Right kidney (tissue), 9 donors: ENCODE measurements at places on chromosomes 7 and 10.
A peak's percentile ranks its signal among the peaks of the same experiment; 100 is the strongest.

DNA sequence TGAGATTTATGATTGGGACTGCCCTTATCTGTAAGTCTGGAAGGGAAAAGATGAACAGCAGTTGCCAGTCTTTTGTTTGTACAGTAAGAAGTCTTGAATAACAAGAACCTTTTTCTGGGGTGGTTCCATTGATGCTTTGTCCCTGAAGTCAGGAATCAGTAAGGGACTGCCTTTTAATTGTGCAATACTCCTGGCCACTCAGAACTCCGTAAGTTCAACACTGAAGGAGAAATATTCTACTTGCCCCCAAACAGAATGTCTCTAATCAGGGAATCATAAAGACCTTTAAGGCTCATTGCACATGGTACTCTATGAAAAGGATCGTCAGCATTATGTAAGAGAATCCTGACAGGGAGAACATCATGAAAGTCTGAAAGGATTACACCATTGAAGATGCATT lies 361.4 kb downstream of the EXOC4 start:
- no peak for DNase-seq

- no peak for DNase-seq
These were observed 31.6 kb downstream of the ELMO1 start for GRCh38 chr7:37417107-37417474.

GRCh38 chr10:13765641-13766341 lies 179.0 kb downstream of the PRPF18 start:
- no peak for DNase-seq

GRCh38 chr7:1646957-1647891 lies 22.9 kb upstream of the ELFN1 start:
- DNase-seq = peak; percentile 30

GRCh38 chr7:129494041-129494440 lies 8.3 kb upstream of the SMKR1 start:
- DNase-seq = no peak

DNA sequence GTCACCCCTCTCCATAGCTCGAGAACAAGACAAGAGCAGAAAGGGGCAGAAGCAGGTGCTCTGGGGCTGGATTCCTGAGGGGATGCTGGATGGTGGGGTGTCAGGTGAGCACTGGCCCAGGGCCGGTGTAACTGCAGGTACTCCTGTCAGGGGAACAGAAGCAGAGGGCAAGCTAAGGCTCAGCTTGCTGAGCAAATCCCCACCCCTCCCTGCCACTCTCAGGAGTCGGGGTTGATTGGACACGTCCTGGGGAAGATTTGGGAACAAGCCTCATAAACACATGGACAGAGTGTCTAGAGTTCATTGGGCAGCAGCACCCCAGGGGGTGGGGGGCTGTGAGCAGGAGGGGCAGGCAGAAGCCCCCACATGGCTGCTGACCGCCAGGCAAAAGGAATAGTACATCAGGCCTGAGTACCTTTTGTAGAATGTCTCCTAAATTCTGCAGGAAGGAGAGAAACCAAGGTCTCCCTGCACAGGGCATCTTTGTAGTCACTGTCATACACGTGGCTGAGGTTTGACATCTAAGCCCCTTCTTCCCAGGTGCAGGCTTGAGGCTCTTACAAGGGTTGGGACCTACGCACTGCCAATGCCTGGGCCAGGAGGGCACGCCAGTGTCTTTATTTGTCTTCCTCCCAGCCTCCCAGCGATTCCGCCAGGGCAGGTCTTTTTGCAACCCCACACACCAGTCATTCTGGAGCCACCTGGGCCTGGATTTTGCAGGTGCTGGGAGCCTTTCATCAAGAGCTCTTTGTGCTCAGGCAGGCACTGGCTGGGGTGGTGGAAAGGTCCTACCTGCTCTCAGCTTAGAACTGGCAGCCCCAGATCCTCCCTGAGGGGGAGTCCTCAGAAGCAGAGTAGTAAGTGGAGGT lies 2.8 kb downstream of the CALML3 start:
- DNase-seq = no peak

GRCh38 chr7:42994096-42994495 lies 61.9 kb downstream of the MRPL32 start:
- DNase-seq = no peak

GRCh38 chr10:123485341-123485960 lies 180.7 kb upstream of the GPR26 start:
- no peak for DNase-seq

DNA sequence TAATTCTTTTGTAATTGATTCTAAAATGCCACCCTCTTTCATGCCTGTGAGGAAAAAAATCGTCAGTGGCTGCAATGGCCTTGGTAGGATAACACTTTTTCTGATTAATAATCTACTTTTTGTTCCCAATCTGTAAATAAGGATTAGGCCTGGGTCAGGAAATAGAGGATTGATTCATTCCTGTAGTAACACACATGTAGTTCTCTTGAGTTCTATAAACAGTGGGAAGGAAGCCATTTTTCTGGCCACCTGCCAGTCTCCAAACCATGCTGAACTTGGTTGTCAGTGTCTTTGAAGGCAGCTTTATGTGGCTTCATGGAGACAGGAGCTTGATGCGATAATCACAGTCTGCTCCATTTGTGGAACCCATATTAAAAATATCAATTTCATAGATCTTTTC lies 169.3 kb upstream of the NFE2L3 start:
- DNase-seq = no peak

- DNase-seq = no peak
These were observed 163.3 kb downstream of the USP6NL start for GRCh38 chr10:11448190-11448544.

DNA sequence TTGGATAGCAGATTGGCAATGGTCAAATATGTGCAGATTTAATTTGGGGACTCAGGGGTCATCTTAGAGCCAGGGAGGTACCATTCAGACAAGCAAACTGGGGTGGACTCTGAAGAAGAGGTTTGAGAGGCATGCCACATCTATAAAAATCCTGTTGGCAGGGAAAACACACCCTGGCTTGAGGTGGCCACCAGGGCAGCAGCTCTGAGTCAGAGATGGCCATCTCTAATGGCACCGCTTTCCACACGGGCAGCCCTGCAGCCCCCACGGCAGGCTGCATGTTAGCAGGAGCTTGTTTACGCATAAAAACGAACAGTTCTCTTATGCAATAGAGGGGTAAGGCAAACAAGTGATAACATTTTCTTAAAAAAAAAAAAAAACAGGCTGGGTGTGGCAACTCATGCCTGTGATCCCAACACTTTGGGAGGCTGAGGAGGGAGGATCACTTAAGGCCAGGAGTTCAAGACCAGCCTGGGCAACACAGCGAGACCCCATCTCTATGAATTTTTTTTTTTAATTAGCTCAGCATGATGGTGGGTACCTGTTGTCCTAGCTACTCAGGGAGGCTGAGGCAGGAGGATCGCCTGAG lies 14.9 kb downstream of the DLG5 start:
- DNase-seq = no peak

GRCh38 chr10:113720386-113720785 lies 31.1 kb upstream of the PLEKHS1 start:
- no peak for DNase-seq

- no peak for DNase-seq
These were observed 428.6 kb upstream of the ADARB2 start for GRCh38 chr10:2165771-2166460.

DNA sequence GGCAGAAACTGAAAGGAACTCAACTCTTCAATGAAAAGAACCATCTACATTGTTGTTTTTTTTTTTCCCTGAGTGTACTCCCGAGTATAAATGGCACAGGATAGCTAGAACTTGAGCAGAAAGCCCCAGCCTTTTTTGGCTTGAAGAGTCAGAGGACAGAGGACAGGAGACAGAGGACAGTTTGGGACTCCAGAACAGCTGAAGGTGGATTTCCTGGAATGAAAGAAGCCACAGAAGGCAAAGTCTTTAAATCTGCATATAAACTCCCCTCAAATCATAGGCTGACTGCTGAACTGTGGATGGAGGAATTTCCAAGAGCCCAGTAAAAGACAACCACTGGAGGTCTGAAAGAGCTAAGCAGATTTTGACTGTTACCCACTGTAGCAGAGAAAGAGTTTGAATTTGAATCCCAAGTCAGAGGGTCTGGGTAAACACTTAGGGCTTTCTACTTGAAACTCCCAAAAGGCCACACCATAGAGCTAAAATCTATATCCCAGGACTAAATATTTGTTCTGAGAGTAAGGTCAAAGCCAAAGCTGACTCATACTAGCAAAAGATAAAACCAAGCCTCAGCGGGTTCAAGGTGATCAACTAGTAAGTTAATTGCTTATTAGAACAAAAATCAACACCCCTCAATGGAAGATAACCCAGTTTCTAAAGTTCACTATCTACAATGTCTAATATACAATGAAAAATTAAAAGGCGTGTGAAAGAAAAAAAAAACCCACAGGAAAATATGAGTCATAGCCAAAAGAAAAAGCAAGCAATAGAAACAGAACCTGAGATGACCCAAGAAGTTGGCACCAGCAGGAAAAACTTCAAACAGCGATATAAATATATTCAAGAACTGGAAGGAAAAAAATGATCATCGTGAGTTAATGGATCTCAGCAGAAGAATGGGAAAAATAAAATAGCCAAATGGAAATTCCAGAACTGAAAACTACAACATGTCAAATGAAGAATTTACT lies 1.8 kb upstream of the OPN1SW start:
- no peak for DNase-seq

DNA sequence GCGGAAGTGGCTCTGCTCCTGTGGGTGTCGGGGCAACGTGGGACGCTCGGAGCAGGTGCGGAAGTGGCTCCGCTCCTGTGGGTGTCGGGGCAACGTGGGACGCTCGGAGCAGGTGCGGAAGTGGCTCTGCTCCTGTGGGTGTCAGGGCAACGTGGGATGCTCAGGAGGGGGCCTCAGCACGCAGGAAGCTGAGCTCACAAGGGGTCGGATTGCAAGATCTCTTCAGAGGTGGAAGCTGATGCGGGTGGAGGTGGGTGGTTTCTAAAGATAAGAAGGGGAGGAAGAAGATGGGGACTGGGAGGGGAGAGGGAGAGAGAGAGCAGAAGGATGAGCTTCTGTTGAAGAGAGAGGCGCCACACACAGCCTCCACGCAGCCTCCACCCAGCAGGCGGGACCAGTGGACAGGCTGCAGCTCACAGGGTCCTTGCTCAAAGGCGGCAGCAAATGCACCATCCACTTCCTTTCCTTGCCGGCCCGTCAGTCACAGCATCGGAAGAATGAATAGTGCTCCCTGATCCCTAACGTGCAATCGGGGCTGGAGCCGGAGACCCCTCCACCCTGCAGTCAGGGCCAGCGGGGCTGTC lies 78.7 kb downstream of the PTPRN2 start:
- DNase-seq = no peak

DNA sequence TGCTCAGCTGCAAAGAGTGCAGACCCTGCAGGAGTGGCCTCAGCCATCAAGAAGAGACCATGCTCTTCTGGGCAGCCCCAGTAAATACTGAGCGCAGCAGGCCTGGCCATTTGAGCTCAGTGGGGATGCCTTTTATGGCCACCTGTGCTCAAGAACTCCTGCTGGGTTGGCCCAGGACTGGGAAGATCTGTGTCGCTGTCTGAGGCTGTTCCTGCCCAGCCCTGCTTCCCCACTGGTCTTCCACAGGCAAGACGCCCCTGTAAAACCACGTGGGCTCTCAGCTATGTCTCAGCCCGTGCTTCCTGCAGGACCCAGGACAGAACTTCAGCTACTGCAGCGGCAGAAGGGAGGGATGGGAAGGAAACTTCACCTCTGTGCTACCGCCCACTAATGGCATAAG lies 10.5 kb upstream of the PPIF start:
- DNase-seq = no peak

- DNase-seq = no peak
These were observed 169.4 kb downstream of the LRMDA start for GRCh38 chr10:75600833-75601232.

DNA sequence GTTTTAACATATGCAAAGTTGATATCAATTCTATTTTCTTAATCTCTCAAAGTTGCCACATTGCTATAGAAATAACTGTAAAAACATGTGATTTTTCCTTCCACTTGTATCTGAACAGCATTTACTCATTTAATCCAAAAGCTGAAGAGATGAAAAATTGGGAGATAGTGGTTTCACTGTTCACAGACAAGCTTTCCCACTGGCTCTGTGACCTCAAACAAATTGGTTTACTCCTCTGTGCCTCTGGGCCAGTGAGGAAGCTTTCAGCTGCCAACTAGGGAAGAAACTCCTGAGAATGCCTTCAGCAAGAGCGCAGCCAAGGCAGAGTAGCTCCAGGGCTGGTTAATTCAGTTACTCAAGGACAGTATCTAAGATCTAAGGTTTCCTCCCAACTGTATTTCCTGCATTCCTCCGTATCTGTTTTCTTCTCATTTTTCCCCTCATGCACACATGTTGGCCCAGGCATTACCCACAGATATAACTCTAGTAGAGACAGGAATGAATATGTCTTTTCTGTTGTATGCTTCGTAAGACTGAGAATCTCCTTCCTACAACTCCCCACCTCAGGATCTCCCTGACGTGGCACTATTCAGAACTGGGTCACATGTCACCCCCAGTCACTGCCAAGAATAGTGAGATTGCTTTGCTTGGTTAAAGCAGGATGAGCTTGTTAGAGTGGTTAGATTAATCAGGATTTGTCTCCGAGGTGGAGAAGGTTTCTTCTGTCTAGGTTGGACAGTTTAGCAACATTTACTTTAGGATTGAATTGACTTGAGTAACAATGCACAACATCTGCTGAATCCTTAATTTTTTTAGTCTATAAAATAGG lies 315.7 kb downstream of the NRG3 start:
- DNase-seq = peak; percentile 6

- no peak for DNase-seq
These were observed 106.2 kb upstream of the RET start for GRCh38 chr10:42970451-42971250.

DNA sequence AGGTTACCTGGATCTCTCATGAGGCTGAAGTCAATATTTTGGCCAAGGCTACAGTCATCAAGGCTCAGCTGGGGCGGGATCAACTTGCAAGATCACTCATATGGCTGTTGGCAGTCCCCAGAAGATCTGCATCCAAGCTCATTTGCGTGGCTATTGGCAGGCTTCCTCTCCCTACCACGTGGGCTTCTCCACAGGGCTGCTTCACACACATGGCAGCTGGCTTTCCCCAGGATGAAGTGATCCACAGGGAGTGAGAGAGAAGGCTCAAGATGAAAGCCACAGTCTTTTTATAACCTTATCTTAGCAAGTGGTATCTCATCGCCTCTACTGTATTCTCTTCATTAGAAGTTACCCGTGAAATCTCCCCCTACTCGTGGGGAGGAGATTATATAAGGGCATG lies 167.4 kb downstream of the TMEM26 start:
- DNase-seq = no peak

DNA sequence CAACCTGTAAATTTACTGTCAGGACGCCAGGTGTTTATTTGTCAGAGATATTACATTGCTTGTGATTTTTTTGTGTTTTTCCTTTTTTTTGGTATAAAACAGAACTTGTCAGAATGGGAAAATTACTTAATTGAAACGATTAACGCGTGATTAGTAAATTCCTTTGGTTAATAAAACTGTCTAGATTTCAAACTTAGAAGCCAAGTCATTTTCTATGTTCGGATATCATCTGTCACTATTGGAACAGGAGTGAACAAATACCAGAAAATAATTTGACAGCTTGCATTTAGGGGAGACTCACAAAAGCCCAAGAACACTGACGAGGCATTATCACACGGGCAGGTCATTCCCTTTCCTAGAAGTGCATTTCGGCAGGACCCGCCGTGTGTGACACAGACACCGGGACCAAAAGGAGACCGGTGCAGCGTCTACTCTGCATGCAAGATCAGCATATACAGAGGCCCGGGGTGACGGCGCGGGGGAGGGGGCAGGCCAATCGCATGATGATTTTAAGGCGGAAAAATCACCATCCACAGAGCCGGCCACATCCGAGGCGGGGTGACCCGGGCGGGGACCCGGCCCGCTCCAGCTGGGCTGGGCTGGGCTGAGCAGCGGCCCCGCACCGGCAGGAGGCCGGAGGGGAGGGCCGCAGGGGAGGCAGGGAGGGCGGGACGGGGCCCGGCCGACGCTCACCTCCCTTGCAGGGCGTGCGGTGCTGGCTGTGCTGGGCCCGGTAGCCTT lies 841 bp downstream of the GLUD1 start:
- peak; percentile 76 for DNase-seq
